Suppressor macrophage treated with lipopolysaccharide for 4 hours (primary cell): ENCODE measurements at places on chromosomes 5 and 9.

- no peak for DNase-seq
These were observed 60.9 kb downstream of the ZNF354C start for GRCh38 chr5:179120951-179121666.

DNA sequence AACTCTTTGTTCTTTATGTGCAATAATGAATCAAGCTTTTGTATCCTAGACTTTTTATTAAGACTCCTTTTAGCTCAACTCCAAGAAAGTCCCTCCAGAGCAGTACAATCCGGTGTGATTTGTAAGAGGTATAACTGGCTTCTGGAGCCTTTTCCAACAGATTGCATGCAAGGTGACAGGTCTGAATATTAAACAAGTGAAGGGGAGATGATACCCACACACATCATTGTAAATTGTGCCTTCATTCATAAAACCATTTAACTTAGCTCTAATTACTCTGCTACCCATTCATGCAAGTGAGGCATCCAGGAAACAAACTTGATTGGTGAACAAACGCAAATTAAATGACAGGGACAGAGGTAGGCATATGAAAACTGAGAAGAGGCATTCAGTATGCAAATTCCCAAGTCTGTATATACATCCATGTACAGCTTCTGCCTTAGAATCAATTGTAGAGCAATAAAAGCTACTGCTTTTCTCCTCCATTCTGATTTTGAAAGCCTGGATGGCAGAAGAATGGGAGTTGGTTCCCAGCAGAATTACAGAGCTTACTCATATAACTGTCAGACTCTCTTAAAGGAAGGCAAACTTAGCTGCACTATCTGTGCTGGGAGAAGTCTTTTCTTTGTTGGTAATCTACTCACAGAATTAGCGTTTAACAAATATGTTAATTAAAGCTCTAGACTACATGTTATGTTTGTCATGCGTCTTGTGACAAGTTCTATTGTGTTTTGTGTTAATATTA is 261.0 kb upstream of the CDH6 start:
- DNase-seq, result no peak

DNA sequence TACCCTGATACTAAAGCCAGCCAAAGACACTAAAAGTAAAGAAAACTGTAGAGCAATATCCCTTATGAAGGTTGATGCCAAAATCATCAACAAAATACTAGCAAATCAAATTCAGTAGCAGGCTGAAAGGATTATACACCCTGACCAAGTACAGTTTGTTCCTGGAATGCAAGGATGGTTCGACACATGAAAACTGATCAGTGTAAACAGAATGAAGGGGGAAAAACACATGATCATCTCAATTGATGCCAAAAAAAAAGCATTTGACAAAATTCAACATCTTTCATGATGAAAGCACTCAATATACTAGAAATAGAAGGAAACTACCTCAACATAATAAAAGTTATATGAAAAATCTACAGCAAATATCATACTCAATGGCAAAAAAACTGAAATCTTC is 43.5 kb upstream of the LRRC14B start:
- no peak for DNase-seq

DNA sequence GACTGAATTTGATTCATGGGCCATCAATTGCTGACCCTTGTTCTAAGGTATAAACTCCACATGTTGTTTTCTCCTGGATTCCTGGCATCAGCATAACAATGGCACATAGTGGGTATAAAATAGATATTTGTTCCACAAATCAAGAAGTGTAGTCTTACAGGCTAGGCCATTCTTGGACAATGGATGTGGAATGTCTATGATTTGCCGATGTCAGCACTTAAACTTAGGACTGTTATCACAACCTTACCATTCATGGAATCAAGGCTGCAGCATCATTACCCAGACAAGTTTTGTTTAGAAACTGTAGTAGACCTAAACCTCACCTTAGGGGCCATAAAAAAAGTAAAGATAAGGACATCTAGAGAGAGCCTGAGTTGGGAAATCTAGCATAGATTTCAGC is 680.0 kb downstream of the BRINP1 start:
- no peak for DNase-seq

GRCh38 chr5:76149636-76150035 is 66.5 kb downstream of the SV2C start:
- no peak for DNase-seq
